Right renal pelvis (tissue), 4 donors: ENCODE measurements at places on chromosomes 13 and 19.
A peak's percentile ranks its signal among the peaks of the same experiment; 100 is the strongest.

- no peak for DNase-seq
These were observed 350.0 kb downstream of the ZNF536 start for GRCh38 chr19:30722186-30722585.

DNA sequence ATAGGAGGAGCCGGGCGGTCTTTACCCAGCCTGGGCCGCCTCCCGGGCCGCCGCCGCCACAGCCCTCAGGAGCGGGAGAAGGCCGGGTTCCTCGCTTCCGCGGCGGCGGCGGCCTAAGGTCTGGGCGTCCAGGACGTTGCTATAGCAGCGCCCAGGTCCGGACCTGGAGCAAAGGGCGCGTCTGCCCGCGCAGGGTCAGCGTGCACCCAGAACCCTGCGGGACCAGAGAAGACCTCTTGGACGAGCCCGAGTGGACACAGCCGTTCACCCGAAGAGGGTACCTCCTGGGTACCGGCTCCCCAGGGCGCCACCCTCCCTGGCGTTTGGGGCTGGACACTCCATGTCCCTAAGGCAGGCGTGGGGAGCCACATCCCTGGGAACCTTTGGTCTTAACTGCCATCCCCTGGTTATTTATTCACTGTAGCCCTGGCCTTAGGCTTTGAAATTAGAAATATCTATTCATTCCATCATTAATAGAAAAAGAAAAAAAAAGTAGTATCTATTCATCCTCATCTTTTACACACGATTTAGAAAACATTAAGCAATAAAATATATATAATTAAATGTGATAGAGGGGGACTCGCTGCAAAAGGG, 2.4 kb downstream of the DZIP1 start:
- no peak for DNase-seq

- no peak for DNase-seq
These were observed 223.9 kb downstream of the LHFPL6 start for GRCh38 chr13:39379118-39379517.

- no peak for DNase-seq
These were observed 54.0 kb upstream of the GPR183 start for GRCh38 chr13:99361197-99361596.

DNA sequence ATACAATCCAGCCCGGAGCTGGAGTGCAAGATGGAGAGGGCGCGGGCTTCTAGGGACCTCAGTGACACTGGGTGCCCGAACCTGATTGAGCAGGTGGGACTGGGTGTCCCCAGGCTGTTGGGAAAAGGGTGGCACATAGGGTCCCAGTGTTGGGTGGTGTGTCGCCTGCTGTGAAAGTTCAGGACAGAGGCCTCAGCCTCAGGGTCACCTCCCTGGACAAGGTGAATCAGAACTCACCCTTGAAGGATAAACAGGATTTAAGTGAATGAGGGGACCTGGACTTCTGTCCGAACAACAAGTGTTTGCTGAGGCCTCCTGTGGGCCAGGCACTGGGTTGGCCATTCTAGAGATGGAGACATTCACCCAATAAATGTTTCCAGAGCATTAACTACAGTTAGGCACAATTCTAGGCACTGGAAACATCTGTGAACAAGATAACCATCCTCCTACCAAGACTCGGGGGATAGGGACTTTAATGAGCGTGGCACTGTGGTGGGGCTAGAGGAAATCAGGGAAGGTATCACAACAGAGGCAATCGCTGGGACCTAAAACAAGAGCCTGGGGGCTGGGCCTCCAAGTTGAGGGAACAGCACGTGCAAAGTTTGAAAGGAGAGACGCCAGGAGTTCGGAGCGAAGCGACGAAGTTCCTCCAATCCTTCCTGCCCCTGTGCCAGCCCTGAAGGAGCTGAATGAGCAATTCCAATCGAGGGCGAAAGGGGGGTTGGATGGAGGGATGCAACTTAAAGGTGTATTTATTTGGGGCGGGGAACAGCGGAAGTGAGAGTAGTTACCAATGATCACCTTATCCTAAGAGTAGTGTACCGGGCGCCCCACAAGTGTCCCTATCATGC, 921 bp upstream of the POLD1 start:
- no peak for DNase-seq

GRCh38 chr13:98878486-98879126, 99.3 kb downstream of the DOCK9 start:
- DNase-seq, result no peak

GRCh38 chr13:99367663-99368448, 60.7 kb upstream of the GPR183 start:
- DNase-seq, result no peak

DNA sequence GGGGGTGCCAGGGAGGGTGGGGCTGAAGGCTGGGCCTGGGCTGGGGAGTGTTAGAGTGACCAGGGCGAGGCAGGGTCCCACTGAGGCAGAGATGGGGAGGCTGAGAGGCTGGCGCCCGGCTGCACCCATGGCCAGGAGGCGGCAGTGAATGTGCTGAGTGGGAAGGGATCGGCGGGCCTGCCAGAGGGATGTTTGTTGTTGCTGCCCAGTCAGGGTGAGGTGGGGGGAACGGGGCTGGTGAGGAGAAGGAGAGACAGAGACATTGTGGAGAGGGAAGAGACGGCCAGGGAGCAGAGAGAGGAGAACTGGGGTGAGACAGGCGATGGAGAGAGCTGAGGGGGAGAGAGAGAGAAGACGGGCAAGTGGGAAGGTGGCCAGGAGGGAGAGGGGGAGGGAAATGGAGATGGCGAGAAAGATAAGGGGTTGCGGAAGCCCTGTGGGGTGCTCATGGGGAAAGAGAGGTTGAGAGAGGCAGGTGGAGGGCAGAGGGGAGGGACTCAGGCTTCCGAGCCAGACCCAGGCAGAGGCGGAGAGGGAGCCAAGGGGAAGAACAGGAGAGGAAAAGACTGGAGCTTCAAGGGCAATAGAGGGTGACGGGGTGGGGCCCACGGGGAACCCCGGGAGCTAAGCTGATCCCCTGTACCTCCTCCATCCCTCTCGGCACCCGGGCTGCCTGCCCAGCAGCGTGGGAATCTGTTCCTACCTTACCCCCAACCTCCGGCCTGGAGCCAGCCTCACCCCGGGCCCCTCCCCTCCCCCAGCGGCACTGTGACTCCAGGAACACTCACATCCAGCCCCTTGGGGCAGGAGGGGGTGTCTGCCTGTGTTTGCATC, 690 bp upstream of the B3GNT8 start:
- no peak for DNase-seq

DNA sequence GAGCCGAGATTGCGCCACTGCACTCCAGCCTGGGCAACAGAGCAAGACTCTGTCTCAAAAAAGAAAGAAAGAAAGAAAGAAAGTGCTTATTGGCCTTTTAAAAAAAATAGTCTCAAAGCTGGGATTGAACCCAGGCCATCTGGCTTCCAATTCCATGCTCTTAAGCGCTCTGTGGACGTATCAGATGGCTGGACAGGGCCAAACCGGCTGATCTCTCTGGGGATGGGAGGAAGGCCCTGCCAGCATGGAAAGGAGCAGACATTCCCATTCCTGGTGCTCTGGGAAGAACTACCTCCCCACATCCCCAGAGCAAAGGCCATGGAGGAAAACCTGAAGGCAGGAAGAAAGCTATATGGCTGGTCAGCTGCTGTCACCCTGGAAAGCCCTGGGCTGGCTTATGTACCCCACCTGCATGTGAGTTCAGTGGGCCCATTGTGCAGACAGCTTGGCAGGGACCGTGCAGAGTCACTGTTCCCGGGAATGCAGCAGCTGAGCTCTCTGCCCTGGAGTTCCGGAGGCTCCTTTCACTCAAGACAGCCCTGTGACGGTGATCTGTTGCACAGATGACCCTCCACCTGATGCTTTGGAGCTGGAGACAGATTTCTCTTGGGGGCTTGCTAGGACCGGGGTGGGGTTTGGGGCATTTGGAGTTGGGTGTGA, 84.3 kb downstream of the SIPA1L3 start:
- DNase-seq, result no peak

- DNase-seq, result peak; percentile 87
These were observed at the start of gene ZNF726 for GRCh38 chr19:23914402-23915286. ZNF726 (plus strand) TSS chr19:23914886; CDS start chr19:23914995, 109 bp downstream.

DNA sequence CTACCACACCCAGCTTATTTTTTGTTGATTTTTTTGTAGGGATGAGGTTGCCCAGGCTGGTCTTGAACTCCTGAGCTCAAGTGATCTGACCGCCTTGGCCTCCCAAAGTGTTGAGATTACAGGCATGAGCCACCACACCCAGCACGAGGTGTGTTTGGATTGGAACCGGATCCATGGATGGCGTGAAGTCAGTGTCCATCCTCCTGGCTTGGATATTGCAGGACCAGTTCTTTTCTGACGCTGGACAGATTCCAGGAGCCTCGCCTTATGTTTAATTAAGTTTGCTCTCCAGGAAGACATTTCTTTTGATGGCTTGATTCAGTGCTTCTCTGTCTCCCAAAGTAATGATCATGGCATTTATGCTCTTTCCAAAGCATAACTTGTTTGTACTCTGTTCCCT, 14.4 kb upstream of the RFXAP start:
- no peak for DNase-seq

GRCh38 chr13:21884965-21885567, 214.2 kb downstream of the FGF9 start:
- no peak for DNase-seq

DNA sequence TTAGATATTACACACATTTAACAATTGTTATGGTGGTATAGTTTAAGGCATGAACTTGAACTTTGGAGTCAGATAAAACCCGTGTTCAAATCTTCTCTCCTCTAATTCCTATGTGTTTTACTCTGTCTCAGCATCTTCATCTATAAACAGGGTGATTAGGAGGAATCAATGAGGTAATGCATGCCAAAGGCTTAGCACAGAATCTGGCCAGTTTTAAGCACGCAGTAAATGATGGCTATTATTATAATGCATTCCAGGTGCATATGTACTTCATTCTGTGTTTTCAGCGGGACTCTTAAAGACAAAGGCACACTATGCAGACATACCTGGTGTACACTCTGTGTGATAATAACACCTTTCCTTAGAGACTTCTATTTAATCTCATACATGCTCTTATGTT, 88.0 kb upstream of the FRY start:
- DNase-seq, result no peak

DNA sequence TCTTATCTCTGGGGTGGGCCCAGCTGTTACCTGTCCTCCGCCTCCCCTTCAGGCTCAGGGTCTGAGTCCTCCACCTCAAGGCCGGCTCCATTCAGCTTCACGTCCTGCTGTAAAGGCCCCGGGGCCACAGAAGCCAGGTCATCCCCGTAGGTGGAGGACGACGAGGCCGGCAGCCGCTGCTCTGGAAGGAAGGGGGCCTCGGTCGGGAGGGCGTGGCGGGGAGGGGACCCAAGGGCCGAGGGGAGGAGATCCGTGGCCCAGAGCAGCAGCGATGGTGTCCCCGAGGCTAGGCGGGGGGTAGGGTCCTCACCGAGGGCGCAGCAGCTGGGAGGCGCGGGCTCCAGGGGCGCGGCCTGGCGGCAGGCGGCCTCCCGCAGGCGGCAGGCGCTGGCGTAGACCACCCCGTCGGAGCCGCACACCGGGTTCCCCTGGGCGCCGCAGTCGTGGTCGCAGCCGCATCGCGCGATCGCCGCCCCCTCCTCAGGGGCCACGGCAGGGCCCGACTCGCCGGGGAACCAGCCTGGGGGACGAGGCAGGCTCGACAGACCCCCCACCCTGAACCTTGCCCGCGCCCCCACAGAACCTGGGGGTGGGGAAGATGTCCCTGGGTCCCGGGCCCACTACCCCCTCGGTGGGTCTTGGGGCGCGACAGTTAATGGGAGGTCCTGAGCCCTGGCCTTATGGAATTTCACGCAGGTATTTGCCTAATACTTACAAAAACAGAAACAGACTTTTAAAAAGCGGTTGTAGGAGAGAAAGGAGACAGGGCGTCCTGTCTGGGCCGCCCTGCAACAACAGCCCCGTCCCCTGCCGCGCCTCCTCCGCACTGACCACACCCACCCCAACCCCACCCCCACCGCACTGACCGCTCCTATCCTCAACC, 7.6 kb downstream of the F2RL3 start:
- DNase-seq, result no peak

DNA sequence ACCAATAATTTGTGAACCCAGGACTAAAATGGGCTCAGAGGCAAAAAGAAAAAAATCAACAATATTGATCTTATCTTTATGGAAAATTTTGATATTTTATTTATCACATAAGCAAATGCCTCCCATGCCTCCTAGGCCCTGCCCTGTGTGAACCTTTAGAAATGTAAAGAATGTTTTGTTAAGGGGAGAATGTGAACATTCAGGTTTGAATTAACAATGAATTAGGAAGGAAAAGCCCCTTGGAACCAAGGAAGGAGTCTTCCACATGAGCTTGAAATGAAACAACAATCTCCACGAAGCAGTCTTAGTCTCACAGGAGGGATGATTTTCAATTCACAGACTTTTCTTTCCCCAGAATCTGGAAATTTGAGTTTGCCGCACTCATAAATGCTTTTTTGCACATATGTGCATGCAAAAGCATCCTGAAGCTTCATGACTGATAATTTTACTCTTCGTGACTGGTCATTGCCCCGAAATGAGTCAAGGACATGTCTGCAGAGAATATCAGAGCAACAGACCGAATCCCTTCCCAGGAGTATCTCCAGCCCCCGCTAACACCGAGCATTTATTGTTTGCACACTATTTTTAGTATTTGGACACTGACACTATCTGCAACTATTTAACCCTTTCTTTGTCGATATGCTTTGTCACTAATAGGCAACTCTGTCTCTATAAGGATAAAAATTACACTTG, 135.2 kb downstream of the DCT start:
- DNase-seq, result no peak

- no peak for DNase-seq
These were observed 561.8 kb downstream of the GPC6 start for GRCh38 chr13:93788456-93788855.
